ENCODE measurements at places on chromosomes 1 and 21.

DNA sequence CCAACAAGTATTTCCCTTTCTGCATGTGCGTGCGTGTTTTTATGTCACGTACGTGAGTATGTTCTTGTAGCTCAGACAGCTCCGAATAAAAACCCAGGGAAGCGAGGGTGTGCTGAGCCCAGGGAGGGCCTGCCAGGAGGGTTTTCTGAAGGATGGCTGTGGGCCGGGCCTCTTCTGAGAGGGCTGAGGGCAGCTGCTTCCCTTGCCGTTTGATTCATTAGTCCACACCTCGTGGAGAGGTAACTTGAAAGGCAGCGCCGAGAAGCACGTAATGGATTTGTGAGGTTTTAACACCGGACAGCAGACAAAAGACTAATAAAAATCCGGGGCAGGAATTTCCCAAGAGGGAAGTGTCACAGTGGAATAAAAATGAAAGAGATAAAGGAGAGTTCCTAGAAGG, 29.5 kb downstream of the CD247 start:
- no peak for DNase-seq

DNA sequence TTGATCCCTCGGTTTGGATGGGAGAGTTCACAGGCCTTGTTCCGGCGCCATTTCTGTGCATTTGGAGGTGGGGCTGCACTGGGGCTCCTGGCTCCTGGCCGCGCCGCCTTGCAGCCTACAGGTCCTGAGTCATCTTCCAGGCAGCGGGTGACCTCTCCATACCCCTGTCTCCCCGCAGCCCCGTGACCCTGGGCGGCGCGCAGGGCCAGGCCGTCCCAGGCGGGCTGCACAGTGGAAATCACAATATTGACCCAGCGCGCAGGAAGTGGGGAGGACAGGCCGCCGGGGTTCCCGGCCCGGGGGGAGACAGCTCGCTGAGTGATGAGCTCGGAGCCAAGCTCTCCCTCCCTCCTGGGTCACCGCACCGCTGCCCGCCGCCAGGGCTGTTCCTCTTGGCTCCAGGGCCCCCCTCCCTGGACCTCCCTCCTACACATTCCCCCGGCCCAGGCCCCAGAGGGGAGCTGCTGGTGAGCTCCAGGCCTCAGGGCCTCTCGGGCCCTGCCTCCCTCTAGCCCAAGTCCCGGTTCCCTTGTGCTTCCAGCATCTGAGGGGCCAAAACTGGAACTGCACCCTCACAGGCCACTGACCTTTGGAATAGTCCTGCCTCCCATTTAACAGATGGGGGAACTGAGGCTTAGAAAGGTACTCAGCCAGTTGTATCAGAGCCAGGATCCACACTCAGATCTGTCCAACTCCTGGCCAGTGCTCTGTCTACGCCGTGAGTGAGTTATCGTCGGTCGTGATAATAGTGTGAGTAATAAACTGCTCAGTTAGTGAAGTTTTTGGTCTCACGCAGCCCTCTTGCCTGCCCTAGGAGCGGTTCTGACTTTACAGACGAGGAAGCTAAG, 142.9 kb upstream of the WNT4 start:
- no peak for DNase-seq

- DNase-seq: no peak
These were observed 59.8 kb downstream of the CAPN2 start for GRCh38 chr1:223771814-223772770.

DNA sequence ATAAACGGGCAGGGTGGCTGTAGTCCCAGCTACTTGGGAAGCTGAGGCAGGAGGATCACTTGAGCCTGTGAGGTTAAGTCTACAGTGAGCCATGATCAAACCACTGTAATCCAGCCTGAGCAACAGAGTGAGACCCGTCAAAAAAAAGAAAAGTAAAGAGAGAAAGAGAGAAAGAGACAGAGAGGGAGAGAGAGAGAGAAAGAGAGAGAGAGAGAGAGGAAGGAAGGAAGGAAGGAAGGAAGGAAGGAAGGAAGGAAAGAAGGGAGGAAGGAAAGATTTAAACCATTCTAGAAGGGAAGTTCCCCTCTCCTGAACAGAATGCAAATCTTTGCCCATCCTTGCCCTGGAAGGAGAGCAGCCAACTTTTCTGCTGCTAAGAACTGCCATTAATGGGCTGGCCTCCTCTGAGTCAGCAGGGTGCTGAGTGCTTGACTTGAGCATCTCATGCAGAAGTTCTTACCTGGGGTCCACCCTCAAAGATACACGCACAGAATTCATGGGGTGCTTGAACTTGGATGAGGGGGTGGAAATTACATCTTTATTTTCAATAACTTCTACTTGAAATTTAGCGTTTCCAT, 24.5 kb upstream of the TARDBP start:
- DNase-seq: no peak

DNA sequence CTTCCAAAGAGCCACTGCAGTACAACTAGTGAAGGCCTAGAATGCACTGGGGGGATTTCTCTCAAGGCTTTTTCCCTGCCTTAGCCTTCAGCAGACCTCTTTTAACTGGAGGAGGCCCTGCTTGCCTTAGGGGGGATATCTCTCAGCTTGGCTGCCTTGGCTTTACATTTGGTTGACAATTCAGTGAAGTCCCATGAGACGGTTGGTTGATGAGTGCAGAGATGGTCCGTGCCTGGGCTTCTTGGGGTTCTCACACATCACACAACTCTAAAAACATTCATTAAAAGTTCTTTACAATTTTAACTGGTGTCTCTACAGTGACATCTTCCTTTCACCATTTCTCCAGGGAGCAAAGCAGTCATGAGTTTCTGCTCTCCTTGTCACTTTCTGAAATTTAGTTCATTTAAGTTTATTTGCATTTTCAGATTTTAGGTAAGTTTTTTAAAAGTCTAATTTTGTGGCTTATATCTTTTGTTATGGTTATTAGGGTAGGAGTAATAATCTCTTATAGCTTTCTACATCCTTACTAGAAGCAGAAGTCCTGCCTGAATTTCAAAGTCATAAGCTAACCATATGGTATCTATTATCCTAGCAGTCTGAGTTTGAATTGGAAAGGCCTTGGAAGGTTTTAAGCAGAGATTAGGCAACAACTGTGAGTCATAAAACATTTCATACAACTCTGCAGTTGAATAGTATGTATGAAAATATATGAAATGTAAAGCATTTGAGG, 487.6 kb downstream of the DPYD start:
- no peak for DNase-seq

DNA sequence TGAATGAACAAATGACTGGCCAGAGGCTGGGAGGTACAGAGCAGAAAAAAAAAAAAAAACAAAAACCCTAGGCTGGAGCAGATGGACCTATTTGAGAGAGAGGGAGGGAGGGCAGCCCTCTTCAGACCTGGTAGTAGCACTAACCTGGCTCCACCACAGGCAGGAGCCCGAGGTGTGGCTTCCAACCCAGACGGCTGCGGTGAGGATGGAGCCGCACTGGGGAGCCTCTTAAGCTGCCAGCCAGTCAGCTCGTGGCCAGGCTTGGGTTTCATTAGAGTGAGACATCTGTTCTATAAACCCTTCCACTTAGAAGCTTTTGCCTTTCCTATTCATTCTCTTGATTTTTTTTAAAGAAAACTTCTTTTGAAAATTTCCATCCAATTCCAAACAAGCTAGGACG, 16.8 kb downstream of the LGR6 start:
- no peak for DNase-seq

- peak; percentile 5 for DNase-seq
These were observed 96.8 kb downstream of the GLIS1 start for GRCh38 chr1:53642215-53642555.

DNA sequence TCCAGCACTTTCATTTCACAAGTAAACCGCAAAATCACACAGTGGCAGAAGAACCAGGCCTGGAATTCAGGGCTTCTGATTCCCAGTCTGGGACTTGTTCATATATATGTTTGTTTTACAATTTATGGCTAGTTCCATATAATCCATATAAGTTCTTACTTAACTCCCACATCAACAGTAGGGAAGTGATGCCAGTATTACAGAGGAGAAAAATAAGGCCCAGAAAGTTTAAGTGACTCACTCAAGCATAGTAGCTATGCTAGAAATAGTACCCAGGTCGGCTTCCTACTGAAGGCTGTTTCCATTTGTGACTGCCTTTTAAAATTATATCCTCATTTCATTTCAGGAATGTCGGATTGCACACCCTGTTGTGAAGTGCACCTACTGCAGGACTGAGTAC, 1.4 kb downstream of the FAM76A start:
- no peak for DNase-seq

DNA sequence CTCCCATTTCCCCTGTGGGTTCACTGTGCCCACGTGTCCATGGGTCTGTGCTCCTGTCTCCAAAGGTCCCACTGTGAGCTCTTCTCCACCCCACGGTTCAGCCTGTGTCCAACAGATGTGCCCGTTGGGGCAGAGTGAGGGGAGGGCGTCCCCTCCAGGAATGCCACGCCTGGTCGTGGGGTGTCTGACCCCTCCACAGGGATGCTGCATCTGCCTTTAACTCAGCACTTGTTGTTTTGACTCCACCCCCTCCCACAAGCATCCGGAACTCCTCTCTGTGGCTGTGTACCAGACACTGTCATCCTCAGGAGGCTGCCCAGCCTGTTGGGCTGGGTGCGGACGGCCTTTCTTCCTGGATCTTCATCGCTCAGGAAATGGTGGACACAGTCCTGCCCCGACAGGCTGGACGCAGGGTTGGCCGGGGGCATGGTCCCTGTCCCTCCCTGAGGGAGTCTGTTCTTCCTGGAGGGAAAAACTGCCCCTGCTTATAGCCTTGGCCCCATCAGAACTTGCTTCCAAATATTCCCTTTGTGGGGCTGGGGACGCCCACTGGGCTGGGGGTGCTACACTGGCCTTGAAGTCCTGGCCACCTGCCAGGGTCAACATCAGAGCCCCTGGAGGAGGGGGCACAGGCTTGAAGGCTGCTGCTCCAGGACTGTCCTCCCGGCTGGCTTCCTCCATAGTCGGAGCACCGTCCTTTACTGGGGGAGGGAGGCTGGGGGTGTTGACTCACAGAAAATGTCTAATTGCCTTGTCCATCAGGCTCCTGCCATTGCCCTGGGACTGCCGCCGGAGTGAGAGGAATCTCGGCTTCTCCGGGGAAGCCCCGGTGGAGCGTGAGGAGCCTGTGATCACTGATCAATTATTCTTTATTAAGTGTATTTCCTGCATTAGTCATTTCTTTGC, 182.0 kb upstream of the C1orf174 start:
- DNase-seq: no peak

GRCh38 chr1:165856606-165857005, 29.2 kb downstream of the UCK2 start:
- DNase-seq: no peak

GRCh38 chr1:6041432-6042062, 4.1 kb upstream of the KCNAB2 start:
- no peak for DNase-seq

GRCh38 chr21:45288441-45288841, 746 bp upstream of the POFUT2 start:
- no peak for DNase-seq

- DNase-seq: peak; percentile 53
These were observed 5.8 kb upstream of the ITGB2 start for GRCh38 chr21:44926331-44927101.

GRCh38 chr1:85125891-85126290, 74.9 kb downstream of the SYDE2 start:
- DNase-seq: no peak

DNA sequence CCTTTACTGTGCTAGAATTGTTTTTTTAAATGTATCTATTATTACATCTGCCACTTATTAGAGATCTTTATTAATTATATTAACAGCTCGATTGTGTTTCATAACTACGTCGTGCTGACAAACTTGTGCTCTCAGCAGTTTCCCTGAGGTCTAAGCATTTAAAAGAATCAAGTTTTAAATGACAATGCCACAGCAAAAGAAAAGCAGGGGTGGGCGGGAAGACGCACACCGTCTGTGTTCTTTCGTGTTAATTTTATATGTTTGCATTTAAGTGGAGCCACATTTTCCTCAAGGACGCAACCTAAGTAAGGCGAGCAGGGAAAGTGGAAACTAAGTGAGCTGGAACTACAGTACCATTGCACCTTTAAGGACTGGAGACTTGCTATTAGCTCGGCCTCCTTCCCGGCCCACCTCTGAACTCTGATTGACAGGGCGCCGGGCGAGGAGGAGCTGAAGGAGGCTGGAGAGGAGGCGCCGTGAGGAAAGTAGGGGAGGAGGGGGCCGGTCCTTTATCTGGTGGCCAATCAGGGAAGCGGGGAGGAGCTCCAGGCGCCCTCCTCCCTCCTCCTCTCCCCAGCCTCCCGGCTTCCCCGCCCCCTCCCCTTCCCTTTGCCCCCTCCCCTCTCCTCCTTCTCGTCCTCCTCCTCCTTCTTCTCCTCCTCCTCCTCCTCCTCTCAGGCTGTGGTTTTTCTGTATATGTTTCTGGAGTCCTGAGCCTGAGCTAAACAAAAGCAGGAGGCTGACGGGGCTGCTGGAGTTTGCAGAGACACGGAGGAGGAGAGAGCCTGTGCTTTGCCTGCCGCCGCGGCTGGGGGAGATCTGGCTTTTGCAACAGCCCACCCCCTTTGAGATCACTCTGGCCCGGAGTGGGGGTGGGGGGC, at the start of gene PBX1:
TSS of gene PBX1 (plus strand) at position 724 of the 881 bp plus-strand sequence.
- DNase-seq: peak; percentile 98

GRCh38 chr1:241611063-241611462, 29.1 kb downstream of the CHML start:
- DNase-seq: no peak

DNA sequence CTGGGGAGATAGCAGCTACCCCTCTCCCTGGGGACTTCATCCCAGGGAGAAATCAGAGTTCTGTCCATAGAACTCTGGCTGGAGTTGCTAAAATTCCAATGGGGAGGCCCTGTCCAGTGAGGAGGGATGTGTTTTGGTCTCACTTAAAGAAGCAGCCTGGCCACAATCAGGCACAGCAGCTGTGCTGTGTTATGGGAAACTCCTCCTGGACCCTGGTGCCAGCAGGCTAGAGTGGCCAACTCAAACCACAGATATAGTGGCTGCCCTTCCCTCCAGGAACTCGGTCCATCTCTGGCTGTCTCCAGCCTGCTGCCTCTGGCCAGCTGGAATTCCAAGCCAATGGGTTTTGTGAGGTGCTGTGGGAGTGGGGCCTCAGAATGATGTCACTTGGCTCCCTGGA, 37.4 kb upstream of the SAMD11 start:
- no peak for DNase-seq

DNA sequence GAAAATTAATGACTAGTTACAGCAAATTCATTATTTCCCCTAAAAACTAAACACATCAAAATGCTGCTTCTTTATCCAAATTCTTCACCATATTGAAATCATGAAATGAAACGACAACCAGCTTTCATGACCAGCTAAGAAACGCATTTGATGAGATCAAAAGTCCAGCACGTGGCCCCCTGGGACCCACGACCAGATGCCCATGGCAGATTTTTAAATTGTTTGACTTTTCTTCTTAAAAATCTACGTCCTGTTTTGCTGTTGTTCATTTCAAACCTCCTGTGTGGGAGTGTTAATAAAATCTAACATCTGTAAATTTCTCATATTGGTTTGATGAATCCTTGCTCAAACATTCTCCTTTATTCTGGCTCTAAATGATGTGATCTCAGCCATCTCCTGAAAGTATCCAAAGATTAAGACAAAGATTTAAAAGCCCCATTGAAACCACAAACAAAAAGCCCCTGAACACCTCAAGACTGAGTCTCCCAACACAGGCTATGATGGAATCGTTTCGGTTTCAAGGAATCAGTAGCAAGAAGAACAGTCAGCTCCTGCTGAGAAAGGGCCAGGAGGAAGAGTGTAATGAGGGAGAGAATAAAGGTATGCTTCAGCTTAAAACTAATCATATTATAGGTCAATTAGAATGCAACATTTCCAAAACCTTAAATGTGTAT, 523.6 kb downstream of the SMYD3 start:
- DNase-seq: no peak

GRCh38 chr1:214983126-214983869, 99.2 kb upstream of the KCNK2 start:
- DNase-seq: no peak

Measured in right lobe of liver (tissue), 6 donors.